ENCODE measurements at places on chromosomes 4 and X.

DNA sequence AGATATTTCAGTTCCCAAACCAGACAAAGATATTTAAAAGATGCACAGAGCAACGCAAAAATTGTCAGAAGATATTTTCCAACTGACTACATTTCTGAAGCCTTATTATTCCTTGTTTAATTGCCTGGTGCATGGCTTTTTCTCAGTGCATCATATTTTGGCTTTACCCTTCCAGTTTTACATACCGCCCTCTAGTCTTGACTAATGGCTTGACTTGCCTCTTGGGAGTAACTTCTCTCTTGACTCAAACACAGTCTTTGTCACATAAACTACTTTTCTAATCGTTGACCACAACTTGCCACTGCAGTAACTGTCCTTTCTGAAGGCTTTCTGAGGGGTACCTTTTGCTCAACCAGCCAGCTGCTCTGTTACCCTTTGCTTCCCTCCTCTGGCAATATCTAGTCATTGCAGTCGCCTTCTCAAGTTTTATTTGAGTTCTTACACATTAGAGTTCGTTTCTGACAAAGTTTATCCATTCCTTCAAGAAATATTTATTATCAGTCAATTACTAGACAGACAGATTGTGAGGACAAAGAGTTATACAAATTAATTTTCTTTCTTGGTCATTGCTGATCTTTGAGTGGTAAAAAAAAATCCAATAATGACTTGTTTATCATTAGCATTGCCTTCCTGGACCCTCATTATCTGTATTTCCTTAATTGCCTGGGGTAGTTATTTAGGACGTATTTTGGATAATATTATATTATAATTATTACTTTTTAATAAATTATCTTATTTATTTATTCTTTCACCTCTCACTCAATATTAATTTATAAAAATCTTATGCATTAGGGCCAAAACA, 506.9 kb upstream of the PCDH10 start:
- peaks cover 3% of the 10 kb centered on the region for H3K27me3 ChIP-seq
- DNase-seq, result peak; percentile 36
- peaks cover 21% of the 10 kb centered on the region for H3K36me3 ChIP-seq
- H3K27ac ChIP-seq, result peak overlapping the region; percentile 77

- no peaks in the 10 kb centered on the region for H3K36me3 ChIP-seq
- no peak for DNase-seq
- no peak overlapping the region for H3K4me3 ChIP-seq
- no peaks in the 10 kb centered on the region for H3K27me3 ChIP-seq
Observed at GRCh38 chrX:154735695-154736393, 15.0 kb downstream of the GAB3 start.

GRCh38 chr4:109046471-109047201, 255.8 kb downstream of the COL25A1 start:
- no peaks in the 10 kb centered on the region for H3K4me1 ChIP-seq
- H3K4me3 ChIP-seq, result no peak overlapping the region
- H3K36me3 ChIP-seq, result no peaks in the 10 kb centered on the region
- no peak for DNase-seq

GRCh38 chr4:82276332-82276640, 97.5 kb downstream of the HNRNPD start:
- no peak for DNase-seq
- no peaks in the 10 kb centered on the region for H3K4me1 ChIP-seq
- H3K36me3 ChIP-seq, result no peaks in the 10 kb centered on the region
- H3K27ac ChIP-seq, result no peak overlapping the region

DNA sequence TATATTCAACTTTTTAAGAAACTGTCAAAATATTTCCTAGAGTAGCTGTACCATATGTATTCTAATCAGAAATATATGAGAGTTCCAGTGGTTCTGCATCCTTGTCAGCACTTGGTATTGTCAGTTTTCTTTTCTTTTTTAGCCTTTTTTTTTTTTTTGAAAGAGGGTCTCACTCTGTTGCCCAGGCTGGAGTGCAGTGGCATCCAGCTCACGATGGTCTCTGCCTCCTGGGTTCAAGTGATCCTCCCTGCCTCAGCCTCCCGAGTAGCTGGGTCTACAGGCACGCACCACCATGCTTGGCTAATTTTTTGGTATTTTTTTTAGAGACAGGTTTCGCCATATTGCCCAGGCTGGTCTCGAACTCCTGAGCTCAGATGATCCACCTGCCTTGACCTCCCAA, 79.1 kb downstream of the ZFX start:
- DNase-seq, result no peak
- H3K27ac ChIP-seq, result no peak overlapping the region
- H3K4me1 ChIP-seq, result no peaks in the 10 kb centered on the region
- H3K36me3 ChIP-seq, result peaks cover 8% of the 10 kb centered on the region
- no peak overlapping the region for H3K4me3 ChIP-seq
- peaks cover 4% of the 10 kb centered on the region for H3K27me3 ChIP-seq

All from WTC11 (cell line).